ENCODE measurements at places on chromosomes 11 and 22. TPM values are rescaled to one million over a fixed set of nuclear protein-coding genes. Genes with fewer than 3 reads are reported as not detected.

GRCh38 chr11:113409526-113409925, 21.9 kb downstream of the ANKK1 start:
- no peak for DNase-seq

DNA sequence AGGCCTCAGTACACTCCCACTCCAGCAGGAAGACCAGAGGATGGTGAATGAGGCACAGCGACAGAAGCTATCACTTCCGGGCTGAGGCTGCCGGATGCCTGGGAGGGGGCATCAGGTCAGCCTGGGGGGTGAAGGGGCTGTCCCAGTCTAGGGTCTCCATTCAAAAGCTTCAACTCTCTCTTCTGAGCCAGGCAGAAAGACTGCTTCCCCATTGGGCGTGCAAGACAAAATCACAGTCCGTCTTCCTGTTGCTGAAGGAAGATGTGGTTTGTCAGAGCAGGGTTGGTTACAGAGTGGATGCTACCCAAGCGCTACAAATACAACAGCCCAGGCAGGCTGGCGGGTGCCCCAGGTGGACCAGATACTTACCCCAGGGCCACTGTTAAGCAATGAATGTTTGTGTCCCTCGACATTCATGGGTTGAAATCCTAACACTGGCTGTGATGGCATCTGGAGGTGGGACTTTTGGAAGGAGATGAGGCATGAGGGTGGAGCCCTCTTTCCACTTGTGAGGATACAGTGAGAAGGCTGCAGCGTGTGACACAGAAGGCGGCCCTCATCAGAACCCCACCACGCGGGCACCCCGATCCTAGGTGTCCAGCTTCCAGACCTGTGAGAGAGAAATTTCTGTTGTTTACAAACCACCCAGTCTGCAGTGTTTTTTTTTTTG, 12.0 kb downstream of the UPK3A start:
- DNase-seq = no peak

DNA sequence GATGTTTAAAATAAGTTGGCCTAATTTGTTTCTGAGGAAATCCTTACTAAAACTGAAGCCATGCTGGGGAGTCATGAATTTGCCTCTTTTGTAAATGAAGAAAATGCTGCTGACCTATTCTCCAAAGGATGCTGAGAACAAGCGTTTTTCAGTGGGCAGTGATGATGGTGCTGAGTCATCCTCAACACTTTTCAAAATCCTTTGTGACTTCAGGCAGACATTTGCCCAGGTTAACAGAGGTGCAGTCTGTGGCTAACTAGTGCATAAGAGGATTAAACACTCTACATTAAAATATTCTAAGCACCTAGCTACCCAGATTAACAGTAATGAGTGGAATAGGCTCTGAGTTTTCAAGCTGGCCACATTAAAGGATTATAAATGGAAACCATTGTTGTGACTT, 509.0 kb downstream of the DLG2 start:
- DNase-seq = no peak

GRCh38 chr11:34300926-34301295, 56.9 kb downstream of the ABTB2 start:
- no peak for DNase-seq

GRCh38 chr11:64629796-64630562, 39.0 kb downstream of the SLC22A12 start:
- no peak for DNase-seq

- DNase-seq = peak; percentile 64
These were observed 46.2 kb downstream of the FAM83F start for GRCh38 chr22:40040927-40041326.

DNA sequence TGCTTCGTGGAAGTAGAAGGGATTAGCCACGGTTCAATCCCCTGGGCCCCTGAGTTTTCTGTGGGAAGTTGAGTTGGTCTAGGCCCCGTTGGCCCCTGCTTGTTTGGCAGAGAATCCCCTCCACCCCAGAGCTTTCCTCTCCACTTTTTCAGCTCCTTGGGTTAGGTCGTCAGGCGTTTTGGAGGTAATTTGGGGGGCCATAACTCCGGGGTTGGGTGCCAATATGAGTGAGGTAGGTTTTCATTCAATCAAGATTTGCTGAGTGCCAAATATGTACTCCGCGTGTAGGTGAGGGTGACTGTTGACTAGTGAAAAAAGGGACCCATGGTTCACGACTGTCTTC, 590 bp downstream of the ATG13 start:
- DNase-seq = no peak

Gene FAM111B
- total RNA-seq = 0.48 TPM

DNA sequence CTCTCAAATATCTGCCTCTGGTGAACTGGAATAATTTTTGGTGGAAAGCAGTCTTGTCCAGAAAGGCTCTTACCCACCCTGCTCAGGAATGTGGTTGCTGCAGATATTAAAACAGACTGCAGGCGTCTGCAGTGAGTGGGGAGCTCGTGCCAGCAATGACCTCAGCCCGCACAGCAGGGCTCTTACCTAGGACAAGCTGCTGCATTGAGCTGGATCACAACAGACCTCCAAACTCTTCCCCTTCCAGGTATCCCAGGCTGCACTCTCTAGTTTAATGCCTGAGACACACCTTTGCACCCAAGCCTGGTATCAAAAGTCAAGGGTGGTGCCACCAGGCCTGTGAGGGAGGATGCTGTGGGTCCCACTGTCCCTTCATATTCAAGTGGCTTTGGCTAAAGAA, 69.7 kb upstream of the CDON start:
- no peak for DNase-seq

GRCh38 chr11:122036018-122036417, 80.0 kb downstream of the BLID start:
- no peak for DNase-seq

- no peak for DNase-seq
These were observed 61.9 kb upstream of the SORL1-AS1 start for GRCh38 chr11:121514432-121515334.

Gene ALX4
- total RNA-seq = not detected

DNA sequence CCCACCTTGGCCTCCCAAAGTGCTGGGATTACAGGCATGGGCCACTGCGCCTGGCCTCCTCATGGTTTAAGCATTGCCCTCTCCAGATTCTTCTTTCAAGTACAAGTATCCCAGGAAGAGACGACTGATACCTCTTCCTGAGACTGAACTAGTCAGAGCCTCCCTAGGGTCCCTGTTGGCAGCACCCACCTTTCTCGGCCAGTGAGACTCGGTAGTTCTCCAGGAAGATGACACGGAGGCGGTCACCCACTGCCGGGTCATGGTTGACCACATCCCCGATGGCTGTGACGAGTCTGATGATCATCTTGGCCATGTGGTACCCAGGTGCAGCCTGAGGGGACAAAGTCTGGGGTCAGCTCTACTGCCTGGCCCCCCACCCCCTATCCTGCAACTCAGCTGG, 7.2 kb upstream of the RASGRP2 start:
- peak; percentile 46 for DNase-seq

- DNase-seq = no peak
These were observed 35.2 kb upstream of the RDX start for GRCh38 chr11:110331626-110332025.

DNA sequence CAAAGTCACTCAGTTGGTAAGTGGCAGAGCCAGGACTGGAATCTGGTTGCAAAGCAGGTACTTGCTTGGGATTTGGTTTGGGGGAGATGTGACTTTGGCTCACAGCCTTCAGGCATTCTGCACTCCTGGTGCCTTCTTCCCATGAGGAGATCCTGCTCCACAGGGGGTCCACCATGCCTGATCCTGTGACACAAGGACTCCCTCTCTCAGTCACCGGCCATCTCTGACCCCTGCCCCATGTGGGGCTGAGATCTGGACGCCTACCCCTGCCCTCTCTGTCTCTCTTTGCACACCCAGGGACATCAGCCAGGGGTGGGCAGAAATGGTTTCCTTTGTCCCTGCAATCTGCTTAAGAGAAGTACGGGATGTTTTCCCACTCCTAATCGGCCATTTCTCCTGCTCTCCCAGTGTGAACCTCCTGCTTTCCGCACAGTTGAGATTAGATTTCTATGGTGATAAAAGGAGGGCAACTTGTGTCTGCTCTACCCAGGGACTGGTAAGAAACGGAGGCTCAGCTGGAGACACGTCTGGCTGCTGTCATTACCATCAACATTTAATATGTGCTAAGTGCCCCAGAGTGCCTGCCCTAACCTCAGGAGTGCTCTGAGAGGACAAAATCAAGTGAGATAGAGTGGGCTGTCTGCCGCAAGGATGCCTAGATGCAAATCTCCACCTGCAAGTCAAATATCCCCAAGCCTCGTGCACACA, 11.1 kb upstream of the FXYD6 start:
- peak; percentile 48 for DNase-seq

- DNase-seq = peak; percentile 80
These were observed 906.3 kb downstream of the DLG2 start for GRCh38 chr11:84720706-84721402.

Gene C11orf52
- total RNA-seq = 1.6 TPM

DNA sequence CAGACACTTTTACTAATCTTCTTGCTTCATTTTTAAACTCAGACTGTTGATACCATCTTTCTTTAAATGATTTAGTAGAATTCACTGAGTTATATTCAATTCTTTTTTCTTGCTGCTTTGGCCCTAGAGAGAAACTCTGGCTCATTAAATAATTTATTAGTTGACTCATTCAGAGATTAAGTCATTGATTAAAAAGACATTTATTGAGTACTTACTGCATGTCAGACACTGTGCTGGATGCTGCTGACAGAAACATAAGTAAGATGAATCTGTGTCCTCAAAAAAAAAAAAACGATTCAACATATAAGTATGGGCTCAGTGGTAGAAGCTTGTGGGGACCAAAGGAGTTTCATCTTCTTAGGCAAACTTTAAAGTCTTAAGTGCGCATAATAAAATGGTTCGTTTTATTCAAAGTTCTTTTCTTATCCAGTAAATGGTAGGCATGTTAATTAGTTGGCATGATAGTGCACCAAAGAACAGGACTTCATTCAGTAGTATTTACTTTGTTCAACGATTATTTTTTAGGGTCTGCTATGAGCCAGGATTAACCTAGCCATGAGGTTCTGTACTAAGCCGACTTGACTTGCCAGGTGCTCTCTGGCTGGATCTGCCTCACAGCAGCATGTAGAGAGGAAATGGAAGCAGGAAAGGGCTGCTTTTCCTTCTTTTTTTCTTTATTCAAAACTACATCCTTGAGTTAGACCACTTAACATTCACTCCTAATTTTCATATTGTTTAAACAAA, 281.0 kb upstream of the CTSC start:
- no peak for DNase-seq

Gene DDTL
- 0.90 TPM for total RNA-seq

GRCh38 chr22:30574095-30574981, at the start of gene GAL3ST1:
Gene GAL3ST1 (minus strand): TSS chr22:30574665. CDS start chr22:30557392, 17,273 bp downstream.
- no peak for DNase-seq

GRCh38 chr11:66275396-66275795, 2.6 kb upstream of the CNIH2 start:
- DNase-seq = no peak

DNA sequence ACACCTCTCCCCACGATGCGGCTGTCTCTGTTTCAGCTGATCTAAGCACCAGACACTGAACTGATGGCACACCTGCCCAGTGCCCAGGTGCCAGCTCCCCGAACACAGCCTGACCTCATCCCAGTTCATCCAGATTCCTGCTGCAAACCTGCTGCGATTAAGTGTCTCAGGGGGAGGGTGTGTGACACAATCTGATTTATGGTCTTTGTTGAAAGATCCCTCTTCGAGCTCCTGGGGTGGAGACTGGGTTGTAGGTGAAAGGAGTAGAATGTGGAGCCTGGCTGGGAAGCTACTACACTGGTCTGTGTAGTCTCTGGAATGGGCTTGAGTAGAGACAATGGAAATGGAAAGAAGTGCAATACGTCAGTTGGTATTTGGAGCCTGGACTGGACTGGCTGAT, 390.3 kb downstream of the SHANK2 start:
- no peak for DNase-seq

DNA sequence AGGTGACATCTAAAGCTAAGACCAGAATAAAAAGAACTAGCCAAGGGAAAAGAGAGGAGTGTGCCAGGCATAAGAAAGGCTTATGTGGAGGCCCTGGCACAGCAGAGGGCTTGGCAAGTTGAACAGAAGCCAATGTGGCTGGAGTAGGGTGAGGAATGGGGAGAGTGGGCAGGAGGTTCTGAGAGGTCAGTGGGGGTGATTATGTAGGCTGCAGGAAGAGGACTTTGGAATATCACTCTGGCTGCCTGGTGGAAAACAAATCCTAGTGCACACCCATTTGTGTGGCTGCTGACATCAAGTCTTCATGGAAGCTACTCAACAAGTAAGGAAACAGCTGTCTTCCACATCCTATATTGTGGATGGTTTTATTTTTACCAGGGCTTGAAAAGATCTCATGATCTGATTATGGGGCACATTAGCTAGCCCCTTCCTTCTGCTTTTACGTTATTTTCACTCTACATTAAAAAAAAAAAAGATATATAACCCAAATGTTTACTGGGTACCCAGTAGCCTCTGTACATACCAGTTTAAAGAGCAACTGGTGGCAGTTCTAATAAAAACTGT, 3.4 kb downstream of the MRPL16 start:
- no peak for DNase-seq

GRCh38 chr11:130216591-130217132, 57.1 kb downstream of the ST14 start:
- DNase-seq = peak; percentile 24

DNA sequence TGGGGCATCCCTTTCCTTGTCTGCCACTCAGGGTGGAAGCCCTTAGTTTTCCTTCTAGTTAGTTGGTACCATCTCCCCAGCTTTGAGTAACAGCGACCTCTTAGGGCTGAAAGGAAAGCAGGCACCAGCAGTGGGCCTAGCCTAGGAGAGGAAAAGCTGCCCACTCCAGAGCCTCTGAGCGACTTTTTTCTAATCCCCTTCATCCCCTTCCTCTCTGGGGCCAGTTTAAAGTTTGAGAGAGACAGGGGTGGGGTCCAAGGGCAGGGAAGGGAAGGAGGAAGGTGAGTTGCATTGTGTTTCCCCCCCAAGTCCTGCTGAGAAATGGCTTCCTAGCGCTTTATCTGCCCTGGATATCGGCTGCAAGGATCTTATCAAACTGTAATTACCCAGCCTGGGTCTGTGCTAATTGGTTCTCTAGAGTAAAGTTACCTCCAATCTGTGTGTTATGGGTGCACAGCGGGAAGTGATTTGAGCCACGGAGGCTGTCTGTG, 573.9 kb upstream of the CADM1 start:
- no peak for DNase-seq

DNA sequence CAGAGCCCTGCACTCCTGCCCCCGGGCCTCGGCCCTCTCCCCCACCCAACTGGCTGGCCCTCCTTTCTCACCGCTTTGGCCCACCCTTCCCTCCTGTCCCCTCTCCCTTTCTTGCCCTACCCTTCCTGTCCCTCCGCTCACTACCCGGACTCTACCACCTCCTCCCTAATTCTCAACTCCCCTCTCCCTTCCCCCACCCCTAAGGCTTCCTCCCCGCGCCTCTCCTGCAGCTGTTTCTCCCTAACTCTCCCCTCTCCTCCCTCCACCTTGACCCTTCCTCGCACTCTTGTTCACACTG, 421 bp downstream of the SLC15A3 start:
- no peak for DNase-seq

DNA sequence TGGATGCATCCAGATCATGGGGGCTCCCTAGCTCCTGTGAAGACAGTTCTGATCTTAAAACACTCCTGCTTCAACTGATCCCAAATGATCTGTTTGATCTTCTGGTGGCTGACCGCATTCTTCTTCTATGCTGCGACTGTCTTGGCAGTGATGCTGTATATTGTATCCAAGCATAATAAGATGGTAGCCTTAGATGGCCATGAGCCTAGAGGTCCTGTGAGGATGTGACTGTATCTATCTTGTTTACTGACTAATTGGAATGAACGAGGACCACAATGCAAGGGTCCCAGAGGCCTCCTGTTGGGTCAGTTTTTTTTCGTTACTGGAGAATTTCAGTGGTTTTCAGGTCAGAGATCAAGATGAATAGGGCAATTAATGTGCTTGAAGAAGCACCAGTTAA, 7.1 kb upstream of the MPEG1 start:
- DNase-seq = no peak

- no peak for DNase-seq
These were observed 423.9 kb downstream of the MN1 start for GRCh38 chr22:27377501-27378295.

Gene UBXN1
- 74.8 TPM for total RNA-seq

Gene KLHL35
- 0.67 TPM for total RNA-seq
